Left renal cortex interstitium (tissue), 4 donors: ENCODE measurements at places on chromosomes 5 and 9.
A peak's percentile ranks its signal among the peaks of the same experiment; 100 is the strongest.

- DNase-seq = no peak
Observed at GRCh38 chr5:491856-492155, 32.4 kb downstream of the SLC9A3 start.

DNA sequence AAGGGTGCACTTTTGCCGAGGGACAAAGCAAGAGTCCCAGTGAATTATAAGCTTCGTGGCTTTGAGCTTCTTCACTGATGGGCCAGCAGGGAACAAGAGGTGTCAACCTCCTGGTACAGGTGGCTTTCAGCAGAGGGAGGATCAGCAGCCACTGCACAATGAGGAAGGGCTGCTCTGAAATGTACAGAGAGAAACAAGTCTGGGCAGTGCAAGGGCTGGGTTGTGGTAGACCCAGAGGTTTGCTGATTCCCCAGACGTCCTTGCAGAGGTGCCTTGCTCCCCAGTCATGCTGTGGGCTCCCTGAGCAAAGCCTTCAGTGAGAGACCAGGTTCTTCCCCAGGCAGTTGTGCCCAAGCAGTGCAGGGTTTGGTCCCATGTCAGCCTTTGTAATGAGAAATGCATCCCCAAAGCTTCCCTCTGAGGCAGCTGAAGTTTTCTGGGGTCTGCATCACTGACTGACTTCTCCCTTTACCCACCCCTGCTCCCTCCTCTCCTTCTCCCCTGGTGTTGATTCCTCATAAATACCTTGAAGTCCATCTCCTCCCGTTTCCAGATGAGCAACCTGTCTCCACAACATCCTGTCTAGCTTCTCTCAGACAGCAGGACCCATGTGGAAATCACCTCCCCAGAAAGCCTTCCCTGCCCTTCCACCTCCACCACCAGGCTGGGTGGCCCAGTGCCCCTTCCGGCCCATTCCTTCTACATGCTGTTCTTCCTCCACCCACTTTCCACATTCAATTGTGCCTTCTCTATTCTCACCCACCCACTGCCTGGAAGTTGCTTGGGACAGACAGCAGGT lies 599.6 kb upstream of the ADAMTS16 start:
- no peak for DNase-seq

GRCh38 chr9:113886026-113886369 lies 9.9 kb downstream of the ZNF618 start:
- DNase-seq = no peak

- no peak for DNase-seq
Observed at GRCh38 chr9:106576232-106576760, 286.7 kb upstream of the ZNF462 start.

GRCh38 chr5:73450137-73450536 lies 1.6 kb upstream of the FOXD1 start:
- DNase-seq = no peak

GRCh38 chr5:53893626-53894025 lies 333.2 kb downstream of the NDUFS4 start:
- DNase-seq = no peak

DNA sequence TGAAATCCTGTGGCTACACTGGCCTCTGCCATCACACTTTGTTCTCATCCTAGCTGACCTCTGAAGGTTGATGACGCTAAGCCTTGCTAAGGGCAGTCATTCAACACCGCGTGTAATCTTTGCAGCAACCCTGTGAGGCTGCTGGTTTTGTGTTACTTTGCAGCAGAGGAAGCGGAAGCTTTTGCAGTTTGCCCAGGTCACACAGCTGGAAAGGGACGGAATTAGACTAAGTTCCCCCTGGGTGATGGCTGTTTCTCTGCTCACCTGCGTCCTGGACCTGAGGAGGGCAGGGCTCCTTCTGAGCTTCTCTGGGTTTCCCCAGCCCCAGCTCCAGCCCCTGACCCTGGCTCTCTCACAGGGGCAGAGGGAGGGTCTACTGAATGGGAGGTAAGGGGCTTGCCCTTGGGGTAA lies 7.3 kb upstream of the SLC25A51 start:
- no peak for DNase-seq

DNA sequence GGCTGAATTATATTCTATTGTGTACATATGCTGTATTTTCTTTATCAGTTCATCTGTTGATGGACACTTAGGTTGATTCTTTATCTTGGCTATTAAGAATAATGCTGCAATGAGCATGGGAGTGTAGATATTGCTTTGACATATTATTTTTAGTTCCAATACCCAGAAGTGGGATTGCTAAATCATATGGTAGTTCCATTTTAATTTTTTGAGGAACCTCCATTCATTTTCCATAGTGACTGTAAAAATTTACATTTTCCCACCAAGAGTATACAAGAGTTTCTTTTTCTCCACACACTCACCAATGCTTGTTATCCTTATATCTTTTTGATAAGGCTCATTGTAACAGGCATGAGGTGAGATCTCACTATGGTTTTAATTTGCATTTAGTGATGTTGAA lies 19.4 kb downstream of the JAK2 start:
- no peak for DNase-seq

DNA sequence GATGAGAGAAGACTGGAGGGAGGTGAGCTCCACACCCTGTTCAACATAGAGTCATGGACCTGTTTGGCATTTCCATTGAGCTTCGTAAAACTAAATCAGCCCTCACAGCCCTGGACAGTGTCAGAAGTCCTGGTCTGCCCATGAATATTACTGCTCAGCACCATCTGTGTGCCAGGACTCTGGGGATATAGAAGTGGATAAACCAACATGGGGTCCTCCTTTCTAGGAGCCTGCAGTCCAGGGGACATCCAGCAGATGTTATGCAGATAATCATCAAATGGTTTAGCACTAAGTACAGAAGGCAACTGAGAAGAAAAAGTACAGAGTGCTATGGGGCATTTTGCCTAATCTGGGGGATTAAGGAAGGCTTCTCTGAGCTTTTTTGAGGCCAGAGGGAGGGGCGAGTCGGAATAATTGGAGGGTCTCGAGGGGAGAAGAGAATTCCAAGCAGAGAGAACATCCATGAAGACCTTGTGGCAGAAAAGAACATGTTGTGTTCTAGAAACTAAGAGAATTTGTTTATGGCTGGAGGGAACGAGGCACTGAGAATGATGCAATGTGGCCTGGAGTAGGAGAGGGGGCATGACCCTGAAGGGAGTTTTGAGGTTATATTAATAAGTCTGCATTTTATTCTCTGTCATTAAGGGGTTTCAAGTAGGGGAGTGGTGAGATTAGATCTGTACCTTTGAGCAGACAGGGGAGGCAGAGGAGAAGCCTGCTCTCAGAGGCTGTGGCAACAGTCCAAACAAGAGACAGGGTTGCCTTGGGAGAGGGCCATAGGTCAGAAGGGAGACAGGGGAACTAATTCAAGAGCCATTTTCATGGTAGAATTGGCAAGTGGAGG lies 63.5 kb upstream of the SLC2A8 start:
- no peak for DNase-seq

DNA sequence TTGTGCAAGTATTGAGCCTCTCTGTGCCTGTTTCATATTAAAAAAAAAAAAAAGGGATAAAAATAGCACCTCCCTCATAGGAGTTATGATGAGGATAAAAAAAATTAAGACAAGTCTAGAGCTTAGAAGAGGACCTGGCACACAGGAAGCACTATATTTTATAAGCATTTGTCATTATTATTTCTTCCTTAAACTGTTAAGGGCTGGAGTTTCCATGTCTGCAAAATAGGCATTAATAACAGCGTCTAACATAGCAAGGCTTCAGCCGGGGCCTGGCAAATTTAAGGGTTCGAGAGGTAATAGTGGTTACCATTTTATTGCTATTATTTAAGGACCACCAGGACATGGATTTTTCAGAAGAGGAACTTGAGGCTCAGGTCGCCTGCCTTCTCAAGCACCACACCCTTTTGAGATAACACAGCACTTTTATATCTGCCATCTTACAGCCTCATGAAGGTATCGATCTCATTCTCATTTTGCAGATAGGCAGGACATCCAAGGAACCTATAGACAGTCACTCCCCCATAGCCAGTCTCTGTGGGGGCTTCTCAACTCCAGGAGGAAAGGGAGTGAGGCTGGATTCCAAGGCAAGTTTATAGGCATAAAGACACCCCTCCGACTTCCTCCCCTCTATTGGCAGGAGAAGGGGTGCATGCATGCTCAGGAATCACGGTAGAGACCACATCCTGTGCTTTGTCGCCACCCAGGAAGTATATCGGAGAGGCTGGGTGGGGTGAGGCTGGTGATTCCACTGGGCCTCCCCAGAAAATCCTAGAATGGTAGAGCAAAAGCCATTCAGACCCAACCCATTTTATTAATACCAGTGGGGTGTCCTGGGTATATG lies 2.4 kb downstream of the ANXA6 start:
- DNase-seq = no peak

- no peak for DNase-seq
Observed at GRCh38 chr5:118249386-118249785, 739.0 kb downstream of the DTWD2 start.

DNA sequence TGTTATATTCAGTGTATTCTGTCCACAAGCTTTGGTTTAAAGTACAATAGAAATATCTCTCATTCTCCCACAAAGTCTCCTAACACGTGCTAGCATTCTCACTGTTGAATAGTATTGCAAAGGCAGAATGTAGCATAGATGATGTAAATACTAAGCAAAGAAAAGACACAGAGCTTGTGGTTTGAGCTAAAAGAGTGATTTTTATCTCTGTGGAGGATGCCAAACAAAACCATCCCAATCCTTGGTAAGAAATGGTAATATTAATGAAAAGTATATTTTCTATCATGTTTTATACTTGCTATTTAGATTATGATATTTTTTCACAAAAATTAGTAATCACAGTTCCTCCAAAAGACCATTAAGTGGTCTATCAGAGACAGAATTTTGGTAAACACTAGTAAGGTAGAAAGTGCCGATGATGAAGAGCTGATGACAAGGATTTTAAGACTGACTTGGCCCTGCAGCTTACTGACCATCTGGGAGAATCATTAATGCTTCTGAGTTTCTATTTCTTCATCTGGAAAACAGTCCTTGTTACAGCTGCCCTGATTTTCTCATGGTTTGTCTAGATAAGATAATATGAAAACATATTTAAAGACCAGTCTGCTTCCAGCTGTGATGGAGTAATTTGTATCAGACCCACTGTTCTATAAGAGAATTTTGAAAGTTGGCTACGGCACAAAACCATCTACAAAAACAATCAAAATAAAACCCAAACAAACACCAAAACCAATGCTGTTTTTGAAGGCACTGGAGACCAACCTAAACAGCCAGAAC lies 510.2 kb downstream of the SPATA31D1 start:
- no peak for DNase-seq

DNA sequence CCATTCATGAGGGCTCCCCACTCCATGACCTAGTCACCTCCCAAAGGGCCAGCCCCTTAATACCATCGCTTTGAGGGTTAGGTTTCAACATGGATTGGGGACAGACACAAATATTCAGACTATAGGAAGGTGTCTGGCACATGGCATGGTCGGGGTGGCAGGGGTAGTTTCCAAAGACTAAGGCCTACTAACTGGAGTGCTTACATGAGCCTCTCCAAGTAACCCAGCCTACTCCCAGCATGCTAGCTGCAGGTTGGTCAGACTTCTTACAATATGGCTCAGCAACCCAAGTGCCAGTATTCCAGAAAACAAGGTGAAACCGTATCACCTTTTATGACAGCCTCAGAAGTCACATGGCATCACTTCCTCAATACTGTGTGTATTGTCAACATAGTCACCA lies 19.9 kb upstream of the OTULINL start:
- DNase-seq = no peak

GRCh38 chr5:154356020-154356655 lies 89.7 kb upstream of the SAP30L start:
- no peak for DNase-seq

- DNase-seq = no peak
Observed at GRCh38 chr5:111399113-111399512, 113.2 kb downstream of the STARD4 start.

DNA sequence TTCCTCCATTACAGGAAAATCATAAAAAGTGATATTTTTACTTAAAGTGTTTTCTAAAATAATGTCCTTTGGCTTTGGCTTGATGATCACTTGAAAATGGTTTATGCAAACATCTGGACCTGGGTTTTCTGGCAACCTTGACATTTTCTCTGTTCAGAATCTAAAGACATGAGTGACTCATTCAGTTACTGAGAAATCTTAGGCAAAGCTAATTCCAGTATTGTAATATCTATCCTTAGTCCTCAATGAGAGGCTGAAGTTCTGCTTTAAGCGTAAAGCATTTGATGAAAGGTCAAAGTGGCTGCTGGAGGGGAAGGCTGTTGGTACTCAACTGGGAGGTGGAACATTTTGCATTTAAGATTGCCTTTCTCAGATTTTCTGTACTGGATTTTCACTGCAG lies 2.3 kb downstream of the MAN2A1 start:
- no peak for DNase-seq

DNA sequence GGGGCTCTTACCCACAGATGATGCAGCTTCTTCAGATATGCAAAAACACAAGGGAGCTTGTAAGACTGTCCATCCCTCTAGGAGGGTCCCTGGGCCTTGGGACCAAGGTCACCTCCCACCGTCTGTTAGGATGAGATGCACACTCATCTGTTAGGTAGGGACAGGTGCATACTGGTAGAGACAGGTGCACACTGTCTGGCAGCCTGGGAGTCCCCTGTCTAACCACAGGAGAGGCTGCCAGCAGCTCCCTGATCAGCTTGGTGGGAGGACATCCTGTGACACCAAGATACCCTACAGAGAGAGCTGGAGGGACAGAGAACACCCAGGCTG lies 13.2 kb downstream of the TSPAN17 start:
- no peak for DNase-seq

GRCh38 chr9:81673310-81673709 lies 16.0 kb downstream of the TLE1 start:
- DNase-seq = no peak

- no peak for DNase-seq
Observed at GRCh38 chr9:107742531-107743309, 253.2 kb upstream of the KLF4 start.

GRCh38 chr5:180689071-180689694 lies 39.8 kb upstream of the FLT4 start:
- DNase-seq = no peak

DNA sequence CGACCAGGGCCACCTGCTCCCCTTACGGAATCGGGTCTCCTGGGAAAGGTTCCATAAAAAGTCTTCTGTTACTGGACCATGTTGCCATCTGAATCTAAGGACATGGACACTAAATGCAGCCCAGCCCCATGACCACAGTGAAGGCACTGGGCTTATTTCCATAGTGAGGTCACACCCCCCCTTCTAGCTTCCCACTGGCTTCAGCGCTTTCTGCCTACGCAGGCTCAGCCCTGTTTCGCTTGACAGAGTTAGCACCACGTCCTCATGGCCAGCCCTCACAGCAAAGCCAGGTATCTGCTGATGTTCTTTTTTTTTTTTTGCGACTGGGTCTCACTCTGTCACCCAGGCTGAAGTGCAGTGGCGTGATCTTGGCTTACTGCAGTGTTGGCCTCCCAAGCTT lies 14.1 kb downstream of the UCK1 start:
- DNase-seq = no peak

GRCh38 chr9:23702311-23702922 lies 123.6 kb downstream of the ELAVL2 start:
- DNase-seq = no peak

DNA sequence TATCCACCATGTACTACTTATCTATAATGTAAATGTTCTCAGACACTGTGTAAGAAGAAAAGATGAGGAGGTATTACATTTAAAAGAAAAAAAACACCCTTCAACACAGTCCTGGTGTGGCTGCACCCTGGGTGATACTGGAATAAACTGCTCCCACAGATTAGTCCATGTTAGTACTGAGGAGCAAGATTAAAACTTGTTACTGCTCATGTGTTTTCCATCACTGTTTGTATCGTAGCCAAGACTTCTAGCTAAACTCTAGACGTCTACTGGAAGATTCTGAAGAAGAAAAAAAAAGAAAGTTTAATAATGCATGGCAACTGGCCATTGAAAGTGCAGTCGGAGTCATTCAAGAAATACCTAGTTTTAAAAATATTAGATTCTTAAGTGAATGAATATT lies at the start of gene ASPN:
Gene ASPN, minus strand, starts transcription at position 178 of the 400 bp plus-strand sequence.
- peak; percentile 60 for DNase-seq
